ENCODE measurements at places on chromosomes 7 and 10.
A peak's percentile ranks its signal among the peaks of the same experiment; 100 is the strongest.

- DNase-seq: no peak
These were observed 38.6 kb downstream of the IL6 start for GRCh38 chr7:22765609-22766008.

DNA sequence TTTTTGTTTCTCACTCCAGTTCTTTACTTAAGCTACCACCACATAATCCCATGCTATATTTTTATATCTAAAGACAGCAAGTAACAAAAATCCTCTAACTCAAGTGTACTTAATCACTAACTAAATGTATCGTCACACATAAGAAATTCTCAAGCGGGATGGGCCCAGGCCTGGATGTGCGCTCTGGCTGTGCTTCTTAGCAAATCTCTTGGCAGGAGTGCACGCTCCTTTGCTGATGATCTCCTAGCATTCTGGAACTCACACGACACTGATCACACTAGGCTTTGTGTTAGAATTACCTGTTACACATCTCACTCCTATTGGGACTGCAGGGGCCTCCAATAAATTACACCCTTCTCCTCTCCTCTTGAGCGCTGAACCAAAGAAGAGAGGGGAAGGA is 46.7 kb upstream of the CALD1 start:
- DNase-seq: no peak

- DNase-seq: no peak
These were observed 40.5 kb downstream of the LYZL1 start for GRCh38 chr10:29329420-29329819.

GRCh38 chr10:123798856-123799255 is 92.8 kb downstream of the CPXM2 start:
- no peak for DNase-seq

DNA sequence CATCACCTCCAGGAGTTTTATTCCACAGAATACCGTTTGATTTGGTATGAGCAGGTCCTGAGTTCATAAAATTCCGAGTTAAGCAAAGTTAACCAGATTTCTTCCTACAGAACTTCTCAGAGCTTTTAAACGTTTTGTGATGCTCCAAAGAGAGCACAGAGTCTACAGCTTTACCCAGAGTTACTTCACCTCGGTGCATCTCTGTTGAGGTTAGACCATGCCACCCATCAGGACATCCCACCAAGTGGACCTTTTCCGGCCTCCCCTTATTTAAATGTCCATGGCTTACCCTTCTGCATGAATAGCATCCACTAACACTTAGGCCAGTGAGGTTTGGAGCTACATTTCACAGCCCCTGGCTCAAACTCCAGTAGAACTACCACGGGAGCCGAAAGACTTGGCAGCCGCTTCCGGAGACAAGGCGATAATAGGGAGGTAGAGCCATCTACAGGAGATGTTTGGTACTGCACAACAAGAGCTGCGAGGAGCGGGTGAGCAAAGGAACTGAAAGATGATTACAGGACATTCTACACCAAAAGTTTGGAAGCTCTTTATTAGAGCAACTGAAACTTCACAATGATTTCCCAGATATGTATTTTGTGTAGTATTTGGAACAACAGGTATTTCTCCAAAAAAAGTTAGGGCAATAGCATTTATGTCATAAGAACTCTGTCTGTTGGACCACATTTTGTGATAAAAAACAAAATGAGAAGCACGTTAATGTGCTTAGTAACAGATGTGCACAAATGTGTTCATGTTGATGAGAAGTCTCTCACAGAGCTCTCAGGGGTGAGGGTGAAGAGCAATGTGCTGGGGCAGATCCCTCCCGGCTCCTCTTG is 174.7 kb downstream of the HERPUD2 start:
- DNase-seq: peak; percentile 36

DNA sequence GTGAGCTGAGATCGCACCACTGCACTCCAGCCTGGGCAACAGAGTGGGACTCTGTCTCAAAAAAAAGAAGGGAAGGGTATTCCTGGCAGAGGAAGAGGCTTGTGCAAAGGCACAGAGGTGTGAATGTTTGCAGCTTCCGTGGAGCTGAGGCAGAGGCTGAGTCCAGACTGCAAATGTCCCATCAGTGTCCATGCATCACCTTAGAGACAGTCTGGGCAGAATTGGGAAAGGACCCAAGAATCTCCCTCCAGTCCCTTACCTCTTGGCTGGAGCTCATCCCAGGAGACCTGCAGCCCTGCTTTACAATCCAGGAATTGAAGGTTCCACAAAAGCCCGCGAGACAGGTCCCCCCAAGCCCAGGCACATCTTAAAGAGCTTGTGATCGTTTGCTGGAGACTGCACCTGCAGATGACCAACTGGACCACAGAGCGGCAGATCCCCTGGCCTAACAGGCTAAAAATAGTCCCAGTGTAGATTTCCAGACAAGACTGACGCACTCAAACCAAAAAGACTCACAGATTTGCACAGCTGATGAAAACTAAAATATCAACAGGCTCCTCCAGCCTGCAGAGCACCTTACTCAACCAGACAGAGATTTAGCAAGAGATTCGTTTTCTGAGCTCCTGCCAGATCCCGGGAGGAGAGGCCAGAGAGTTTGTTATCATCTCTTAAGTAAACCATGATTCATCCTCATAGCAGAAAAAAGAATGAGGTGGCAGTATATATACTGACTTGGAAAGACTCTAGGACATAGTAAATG is 22.9 kb upstream of the NANOS1 start:
- peak; percentile 79 for DNase-seq

GRCh38 chr10:71025535-71025934 is 137.2 kb upstream of the PCBD1 start:
- no peak for DNase-seq

All from HFF-Myc (cell line).